Neural progenitor cell (in vitro differentiated cells): ENCODE measurements at places on chromosomes 4 and X. TPM values are rescaled to one million over a fixed set of nuclear protein-coding genes. Genes with fewer than 3 reads are reported as not detected.

DNA sequence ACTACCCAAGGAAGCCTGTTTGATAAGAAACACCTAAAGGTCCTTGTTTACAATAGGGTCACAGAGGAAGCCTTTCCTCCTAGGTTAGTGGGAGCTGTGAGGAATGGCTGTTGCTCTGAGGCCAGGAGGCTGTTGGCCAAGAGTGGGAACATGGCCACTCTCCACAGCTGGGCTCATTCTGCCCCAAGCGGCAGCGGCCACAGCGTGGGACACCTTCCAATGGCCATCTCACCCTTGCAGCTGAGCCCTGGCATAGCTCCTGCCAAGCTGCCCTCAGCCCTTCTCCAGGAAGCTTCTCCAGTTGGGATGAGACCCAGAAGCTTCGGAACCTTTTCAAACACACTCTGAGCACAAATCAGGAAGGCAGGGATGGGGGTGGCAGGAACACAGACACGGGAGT is 111.8 kb upstream of the MAP3K15 start:
- no peak overlapping the region for H3K4me3 ChIP-seq
- H3K27ac ChIP-seq: no peak overlapping the region
- H3K27me3 ChIP-seq: no peaks in the 10 kb centered on the region
- H3K36me3 ChIP-seq: no peaks in the 10 kb centered on the region
- H3K4me1 ChIP-seq: peaks cover 13% of the 10 kb centered on the region
- DNase-seq: no peak

GRCh38 chr4:34289489-34289888 is 1954.8 kb downstream of the ARAP2 start:
- no peaks in the 10 kb centered on the region for H3K36me3 ChIP-seq
- H3K4me3 ChIP-seq: no peak overlapping the region
- no peak for DNase-seq
- no peaks in the 10 kb centered on the region for H3K4me1 ChIP-seq
- H3K27me3 ChIP-seq: no peaks in the 10 kb centered on the region
- no peak overlapping the region for H3K27ac ChIP-seq

DNA sequence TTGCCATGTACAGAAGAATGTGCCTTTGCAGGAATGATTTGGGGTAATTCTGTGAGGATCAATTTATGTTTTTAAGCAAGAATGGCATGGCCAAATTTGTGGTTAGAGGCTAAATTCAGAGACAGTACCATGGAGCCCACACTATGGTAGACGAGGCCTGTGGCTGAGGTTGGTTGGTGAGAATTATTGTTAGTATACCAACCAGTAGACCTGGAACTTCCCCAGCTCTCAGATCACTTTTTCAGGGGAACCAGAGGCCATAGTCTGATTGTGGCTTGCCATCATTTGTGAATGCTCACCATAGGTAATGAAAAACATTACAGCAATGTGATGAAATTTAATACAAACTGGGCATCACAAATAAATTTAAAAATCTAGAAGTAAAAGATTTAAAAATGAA is 56.3 kb downstream of the SHISA3 start:
- no peak overlapping the region for H3K27ac ChIP-seq
- no peak overlapping the region for H3K4me3 ChIP-seq
- no peaks in the 10 kb centered on the region for H3K36me3 ChIP-seq
- H3K27me3 ChIP-seq: no peaks in the 10 kb centered on the region

GPC4 gene
- 17.7 and 23.6 TPM in 2 replicates for total RNA-seq

XIAP gene
- 26.7 and 44.6 TPM in 2 replicates for total RNA-seq

FABP2 gene
- total RNA-seq: not detected in 2 replicates

FOXR2 gene
- total RNA-seq: not detected in 2 replicates
